ENCODE measurements at places on chromosomes 6 and 20.
A peak's percentile ranks its signal among the peaks of the same experiment; 100 is the strongest.

DNA sequence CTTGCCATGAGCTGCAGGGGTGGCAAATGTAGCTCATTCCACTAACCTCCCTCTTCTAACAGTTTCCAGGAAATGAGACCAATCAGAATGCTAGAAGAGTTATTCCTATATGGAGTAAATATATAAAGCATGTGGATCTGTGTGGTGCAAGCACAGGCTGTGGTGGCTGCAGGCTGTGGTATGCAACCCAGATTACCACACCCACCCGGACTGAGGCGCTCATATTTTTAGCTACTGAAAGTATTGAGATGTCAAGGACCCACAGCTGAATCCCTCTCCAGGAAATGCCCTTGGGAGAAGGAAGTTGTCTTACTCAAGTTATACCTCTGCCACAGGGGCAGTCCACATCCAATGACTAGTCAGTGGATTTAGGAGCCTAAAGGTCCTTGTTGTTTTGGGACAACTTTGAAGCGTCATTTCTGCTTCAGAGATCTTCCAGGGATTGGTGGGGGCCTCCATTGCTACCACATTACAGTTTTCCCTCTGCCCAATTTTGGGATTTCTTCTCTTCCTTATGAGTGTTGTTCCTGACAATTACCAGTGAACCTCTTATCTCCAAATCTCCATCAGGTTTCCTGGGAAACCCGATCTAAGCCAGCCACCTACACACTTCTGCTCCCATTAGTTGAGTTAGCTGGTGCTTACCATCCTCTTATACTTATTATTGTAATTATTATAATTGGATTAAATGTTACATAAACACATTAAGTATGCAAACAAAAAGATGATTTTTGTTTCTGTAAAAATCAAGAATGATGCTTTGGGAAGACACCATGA is 12.1 kb upstream of the REPS1 start:
- no peak for DNase-seq

DNA sequence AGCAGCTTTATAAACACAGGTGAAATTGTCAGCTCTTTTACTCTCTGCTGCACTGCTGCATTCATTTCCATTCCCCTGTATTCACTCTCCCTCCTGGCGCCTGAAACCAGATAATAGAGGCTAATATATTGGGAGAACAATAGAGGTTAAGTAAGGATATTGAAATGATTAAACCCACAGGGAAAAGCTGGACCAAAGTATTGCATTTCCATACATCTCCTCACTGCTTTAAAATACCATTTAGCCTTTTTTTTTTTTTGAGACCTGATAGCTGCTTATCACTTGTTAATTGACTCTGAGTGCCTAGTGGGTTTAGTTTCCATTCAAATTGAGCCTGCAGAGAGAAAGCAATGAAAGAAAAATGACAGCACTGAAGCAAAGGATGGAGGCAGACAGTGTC is 540.5 kb upstream of the IMPG1 start:
- DNase-seq, result no peak

DNA sequence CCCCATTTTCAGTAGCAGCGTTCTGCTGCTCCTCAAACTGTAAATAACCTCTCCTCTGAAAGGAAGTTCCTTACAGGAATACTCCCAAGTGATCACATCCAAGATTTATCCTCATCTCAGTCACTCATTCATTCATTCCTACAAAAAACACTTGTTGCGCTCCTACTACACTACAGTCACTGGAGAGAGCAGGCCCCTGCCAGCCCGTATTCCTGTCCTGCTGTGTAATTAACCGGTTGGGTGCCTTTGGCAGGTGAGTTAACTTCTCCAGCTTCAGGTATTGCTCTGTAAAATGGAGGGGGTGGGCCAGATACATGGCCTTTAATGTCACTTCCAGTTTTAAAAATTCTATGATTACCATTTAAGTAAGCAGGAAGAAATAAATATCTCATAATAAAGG is 15.0 kb upstream of the ZBTB24 start:
- no peak for DNase-seq

- DNase-seq, result no peak
These were observed 330.5 kb downstream of the EPHA7 start for GRCh38 chr6:93088621-93089501.

DNA sequence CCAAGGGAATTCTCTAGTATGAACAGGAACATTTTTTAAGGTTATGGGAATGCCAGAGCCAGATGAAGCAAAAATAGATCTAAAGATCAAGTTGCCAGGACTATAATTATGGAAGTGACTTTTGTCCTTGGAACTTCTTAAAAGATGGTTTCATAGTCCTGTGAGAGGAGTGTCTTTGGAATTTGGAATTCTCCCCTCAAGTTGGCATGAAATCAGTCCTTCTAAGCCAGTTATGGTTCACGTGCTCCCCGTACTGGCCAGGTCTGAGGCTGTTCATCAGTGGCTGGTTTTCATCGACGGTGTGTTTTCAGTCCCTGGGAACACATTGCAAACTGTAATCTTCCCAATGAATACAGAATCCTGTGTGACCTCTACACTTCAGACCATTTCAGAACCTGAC is 63.1 kb downstream of the VGLL2 start:
- DNase-seq, result no peak

DNA sequence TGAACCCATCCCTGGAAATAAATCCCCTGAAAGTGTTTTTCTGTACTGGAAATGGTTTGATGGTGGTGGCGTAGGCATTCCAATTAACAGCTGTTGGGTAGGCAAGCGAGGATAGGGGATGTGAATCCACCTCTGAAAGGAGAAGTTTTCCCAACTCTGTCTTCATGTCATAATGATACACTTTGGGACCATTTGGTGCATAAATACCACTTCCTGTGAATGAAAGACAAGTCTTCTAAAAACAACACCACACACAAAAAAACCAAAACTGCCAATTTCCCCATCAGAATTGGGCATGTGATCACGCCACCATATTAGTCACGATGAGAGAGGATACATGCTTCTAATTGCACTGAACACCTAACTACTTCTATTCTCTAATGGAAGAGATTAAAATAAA is 6.4 kb downstream of the VNN2 start:
- DNase-seq, result no peak

GRCh38 chr20:4153251-4153650 is 137.9 kb upstream of the RNF24 start:
- no peak for DNase-seq

DNA sequence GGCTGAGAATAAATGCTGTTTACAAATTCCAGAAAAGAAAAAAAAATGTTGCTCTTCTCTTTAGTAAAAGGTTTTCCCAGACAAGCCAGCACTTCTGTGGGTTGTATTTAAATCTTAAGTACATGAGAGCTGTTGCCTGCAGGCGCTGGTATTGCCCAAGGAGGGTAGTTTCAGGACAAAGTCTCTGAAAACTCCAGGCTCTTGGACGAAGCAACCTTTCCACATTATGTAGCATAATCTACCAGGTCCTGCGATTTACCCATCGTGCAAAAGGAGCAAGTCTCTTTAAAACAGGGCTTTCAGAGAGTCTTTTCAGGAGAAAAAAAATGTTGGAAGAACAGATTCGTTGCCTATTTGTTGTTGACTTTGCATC is 65.6 kb downstream of the PLG start:
- DNase-seq, result no peak

- no peak for DNase-seq
These were observed at the start of gene METTL24 for GRCh38 chr6:110357664-110358552. METTL24 (minus strand) TSS chr6:110358349; CDS start chr6:110358272, 77 bp downstream.

GRCh38 chr6:126038234-126038633 is 51.9 kb downstream of the TRMT11 start:
- DNase-seq, result no peak

DNA sequence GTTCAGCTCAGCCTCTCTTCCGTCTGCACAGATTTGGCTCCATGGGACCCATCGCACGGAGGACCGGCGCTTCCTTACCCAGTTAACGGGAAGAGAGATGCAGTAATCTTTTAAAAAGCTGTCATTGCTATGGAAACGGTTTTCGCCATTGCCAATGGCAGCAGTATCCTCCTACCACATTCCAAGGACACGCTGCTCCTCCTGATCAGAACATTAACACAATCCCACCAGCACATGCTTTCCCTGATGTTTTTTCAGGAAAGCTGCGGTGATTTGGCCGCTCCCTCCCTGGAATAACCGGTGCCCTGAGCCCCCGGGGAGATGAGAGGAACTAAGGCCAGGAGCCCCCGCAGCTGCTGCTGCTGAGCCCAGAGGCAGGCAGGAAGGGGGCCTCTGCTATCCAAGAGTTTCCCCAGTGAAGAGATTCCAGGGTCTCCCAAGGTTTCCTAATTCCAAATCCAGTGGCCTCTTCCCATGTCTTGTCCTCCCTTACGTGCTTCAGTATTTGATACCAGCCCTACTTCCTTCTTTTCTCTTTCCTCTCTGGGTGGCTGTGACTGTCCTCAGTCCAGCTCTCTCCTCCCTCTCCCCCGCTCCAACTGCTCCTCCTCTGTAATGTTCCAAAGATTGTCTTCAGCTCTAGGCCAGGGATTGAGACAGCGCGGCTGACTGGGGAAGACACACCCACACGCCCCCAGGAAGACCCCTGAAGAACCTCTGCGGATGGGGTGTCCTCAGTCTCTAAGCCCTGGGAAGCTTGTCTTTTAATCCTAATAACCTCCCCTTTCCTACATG is 2.6 kb downstream of the BNIP5 start:
- no peak for DNase-seq

DNA sequence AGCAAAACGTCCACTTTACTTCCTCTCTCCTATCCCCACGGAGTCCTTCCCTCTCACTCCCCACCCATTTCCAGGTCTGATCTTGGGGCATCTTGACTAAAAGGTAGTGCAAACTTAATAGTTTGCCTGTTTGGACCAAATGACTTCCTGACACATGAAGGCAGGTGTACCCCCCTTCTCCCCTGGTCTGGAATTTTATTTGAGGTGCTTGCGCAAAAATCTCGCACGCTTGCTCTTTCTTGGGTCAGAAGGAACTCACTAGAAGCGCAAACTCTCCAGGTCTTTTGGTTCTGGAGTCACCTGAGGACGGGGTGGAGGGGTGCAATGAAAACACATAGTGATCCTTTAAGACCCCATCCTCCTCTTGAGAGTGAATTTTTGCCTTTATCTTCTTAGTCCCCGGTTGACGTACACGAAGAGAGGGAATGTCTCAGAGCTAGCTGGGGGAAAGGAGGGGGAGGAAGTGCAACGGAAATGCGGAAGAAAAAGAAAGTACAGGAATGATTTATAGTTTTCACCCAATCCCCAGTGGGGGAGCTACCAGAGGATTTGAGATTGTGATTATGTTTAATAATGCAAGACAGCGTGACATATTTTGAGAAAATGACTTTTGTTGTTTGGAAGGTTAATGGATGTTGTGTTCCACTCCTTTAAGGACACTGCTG is 4.9 kb downstream of the ADGRB3 start:
- no peak for DNase-seq

- no peak for DNase-seq
These were observed 36.8 kb upstream of the SAMD3 start for GRCh38 chr6:130259557-130259956.

GRCh38 chr6:4459032-4459431 is 317.2 kb upstream of the CDYL start:
- DNase-seq, result no peak

DNA sequence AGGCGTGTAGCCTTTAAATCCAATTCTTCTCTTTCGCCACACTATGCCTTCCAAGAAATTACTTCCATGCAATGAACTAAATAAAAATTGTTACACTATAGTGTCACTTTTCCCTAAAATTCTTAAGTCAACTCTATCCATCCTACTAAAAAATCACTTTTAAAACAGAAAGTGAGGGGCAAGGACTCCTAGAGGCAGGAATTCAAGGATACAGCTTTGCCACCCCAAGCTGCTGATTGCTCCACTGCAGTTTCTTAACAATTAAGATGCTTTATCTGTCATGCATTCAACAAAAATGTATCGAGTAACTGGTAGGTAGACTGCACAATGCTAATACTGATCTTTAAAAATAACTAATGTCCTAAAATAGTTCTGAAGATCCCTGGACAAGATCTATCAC is 4.3 kb downstream of the MCM9 start:
- no peak for DNase-seq

DNA sequence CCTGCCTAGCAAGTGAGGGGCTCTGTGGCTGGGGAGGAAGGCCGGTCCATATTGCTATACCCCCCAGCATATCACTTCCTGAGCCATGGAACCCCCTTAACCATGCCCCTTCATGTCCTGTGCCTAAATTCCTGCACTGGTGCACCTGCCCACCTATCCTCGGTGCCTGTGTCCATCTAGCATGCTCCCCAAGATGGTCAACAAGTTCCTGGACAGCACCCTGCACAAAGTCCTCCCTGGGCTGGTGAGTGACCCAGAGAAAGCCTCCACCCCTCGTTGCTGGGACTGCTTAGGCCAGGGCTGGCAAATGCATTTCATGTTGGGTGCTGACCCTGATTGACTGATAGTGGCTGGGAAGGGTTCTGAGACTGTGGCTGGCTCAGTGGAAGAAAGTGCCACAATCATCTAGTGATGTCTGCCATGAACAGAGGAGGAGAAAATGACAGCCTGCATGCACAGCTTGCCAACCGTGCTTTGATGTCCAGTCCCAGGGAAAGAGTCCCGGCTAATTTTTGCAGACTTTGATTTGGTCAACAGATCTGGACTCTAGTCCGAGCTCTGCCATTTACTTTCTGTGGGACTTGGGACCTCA is 3.5 kb downstream of the BPIFB6 start:
- no peak for DNase-seq

DNA sequence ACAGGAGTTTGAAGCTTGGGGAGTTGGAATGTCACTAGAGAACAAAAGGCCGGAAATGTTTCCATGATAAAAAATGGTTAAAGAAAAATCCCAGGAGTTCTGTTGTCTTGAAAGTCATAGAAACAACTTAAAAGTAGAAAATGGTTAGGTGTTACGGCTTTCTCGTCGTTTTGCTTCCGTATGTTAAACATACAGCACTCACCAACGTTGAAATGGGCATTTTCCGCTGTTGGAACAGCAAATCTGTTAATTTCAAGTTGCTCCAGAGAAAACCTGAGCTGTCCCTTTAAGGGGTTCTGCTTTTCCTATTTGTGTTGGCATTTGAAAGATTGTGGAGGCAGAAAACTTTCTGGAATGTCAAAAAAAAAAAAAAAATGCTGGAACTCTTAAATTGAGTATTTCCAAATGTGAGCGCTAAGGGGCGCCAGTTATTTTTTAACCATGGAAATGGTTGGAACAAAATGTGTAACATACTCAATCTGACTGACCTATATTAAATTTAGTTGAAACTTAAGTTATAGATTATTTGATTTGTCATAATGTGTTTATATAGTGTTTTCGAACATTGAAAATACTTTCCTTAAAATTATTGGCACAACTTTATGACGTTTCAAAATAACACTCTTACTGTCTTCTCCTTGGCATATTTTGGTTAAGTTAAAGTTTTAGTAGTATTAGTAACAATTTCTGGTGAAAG is 2.2 kb downstream of the QKI start:
- DNase-seq, result peak; percentile 27

- DNase-seq, result no peak
These were observed 17.5 kb downstream of the TGM3 start for GRCh38 chr20:2313316-2313715.

- DNase-seq, result no peak
These were observed 230.9 kb downstream of the FOXC1 start for GRCh38 chr6:1840491-1841121.

- DNase-seq, result no peak
These were observed 343.8 kb upstream of the MMS22L start for GRCh38 chr6:97626671-97627441.

GRCh38 chr6:156828280-156828703 is 51.1 kb downstream of the ARID1B start:
- DNase-seq, result no peak
